Pons (tissue), 1 donor: ENCODE measurements at places on chromosomes 3 and 15.

- DNase-seq: no peak
Observed at GRCh38 chr3:137514853-137515252, 249.3 kb upstream of the SOX14 start.

DNA sequence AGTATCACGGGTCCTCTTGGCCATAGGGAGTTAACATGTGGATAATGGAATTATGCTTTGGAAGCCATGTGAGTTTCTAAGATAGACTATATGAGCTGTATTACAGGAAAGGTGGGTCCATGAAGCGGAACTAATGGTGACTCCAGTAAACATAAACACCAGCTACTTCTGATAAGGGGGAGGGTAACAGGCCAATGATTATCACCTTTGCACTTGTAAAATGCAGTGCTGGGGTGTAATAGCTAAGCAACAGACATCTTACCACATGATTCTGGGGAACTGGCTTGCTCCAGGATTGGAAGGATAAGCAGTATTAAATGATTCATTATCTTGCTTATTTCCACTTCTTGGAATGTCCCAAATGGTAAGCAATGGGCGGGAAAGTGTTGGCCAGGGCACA, 61.4 kb upstream of the CD47 start:
- no peak for DNase-seq

DNA sequence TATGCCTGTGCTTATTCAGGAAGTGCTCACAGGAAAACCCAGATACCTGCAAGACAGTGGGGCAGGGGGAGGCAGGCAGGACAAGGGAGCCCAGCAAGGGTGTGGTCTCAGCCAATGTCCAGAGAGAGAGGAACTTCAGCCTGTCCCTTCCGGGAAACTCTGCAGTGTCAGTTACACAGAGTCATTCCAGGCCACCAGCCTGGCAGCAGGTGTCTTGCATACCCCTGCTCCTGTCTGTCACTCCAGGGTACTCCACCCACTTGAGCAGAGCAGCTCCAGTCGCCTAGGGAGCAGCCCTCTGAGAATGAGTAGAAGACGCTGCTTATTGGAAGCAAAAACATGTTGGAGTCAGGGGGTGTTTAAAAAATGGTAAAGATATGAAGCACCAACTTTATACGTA, 431.2 kb upstream of the RGMA start:
- DNase-seq: no peak

GRCh38 chr15:28178290-28178689, 79.2 kb upstream of the OCA2 start:
- no peak for DNase-seq

- DNase-seq: no peak
Observed at GRCh38 chr15:81954158-81954783, 91.5 kb downstream of the MEX3B start.

DNA sequence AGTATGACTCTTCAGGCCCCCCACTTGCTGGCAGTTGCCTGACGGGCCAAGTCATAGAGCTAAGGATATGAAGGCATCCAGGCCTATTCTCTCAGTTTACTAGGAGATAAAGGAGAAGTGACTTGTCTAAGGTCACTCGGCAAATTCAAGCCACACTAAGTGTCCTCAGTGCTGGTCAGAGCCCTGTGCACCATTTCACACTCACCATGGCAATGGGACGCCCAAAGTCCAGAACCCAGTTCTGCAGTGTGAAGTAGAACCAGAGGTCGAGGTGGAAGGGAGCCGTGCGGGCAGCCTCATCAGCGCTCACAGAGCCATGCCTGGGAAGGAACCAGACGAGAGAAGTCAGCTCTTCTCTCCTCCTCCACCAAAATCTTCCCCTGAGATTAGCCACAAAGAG, 11.2 kb downstream of the CLN6 start:
- DNase-seq: no peak

DNA sequence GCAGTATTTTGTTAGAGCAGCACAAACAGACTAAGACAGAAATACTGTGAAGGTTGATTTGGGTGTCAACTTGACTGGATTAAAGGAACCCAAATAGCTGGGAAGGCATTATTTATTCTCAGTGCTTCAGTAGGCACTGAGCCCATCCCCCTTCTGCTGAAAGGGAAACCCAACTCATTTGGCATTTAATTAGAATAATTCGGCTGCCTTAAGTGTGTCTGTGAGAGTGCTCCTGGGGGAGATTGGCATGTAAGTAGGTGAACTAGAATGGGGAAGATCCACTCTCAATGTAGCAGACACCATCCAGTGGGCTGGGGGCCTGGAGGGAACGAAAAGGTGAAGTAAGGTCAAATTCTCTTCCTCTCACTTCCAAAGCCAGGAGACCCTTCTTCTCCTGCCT, 20.5 kb upstream of the SLCO3A1 start:
- no peak for DNase-seq

DNA sequence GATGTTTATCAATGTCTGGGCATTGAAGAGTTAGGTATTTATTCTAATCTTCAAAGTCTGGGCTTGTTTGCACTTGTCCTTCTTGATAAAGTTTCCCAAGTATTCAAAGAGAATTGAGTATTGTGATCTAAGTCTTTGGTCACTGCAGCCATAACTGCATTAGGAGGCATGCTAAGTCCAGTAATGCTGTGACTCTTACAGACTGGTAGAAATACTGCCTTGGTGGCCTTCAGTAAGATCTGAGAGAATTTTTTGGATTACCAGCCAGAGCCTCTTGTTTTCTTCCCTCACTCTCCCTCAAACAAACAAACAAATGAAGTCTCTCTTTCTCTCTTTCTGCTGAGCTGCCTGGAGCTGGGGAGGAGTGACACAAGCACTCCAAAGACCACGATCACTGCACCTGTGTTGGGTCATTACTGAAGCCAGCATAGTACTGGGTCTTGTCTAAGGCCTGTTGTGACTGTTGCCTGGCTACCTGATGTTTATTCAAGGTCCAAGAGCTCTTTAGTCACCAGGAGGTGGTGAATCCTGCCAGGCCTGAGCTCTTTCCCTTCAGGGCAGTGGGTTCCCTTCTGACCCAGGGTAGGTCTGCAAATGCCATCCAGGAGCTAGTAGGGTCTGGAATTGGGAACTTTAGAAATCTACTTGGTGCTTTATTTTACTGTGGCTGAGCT, 14.8 kb upstream of the RBP2 start:
- no peak for DNase-seq

DNA sequence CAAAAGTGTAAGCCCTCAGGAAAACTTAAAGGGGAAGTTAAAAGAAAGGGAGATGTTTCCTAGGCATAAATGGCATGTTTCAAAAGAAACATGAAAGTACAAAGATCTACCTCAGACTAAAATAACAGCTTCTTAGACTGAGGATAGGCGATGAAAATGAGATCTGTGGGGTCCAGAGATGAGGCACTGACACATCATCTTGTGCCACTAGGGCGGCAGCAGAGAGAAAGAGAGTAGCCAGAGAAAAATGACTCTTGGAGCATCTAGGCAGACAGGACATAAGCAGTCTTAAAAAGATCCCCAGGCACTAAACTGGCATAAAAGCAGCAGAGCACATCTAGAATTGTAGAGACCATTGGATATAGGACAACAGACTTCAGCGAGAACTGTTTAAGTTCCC, 42.5 kb upstream of the RFX7 start:
- no peak for DNase-seq

- DNase-seq: no peak
Observed at GRCh38 chr3:77329116-77329515, 289.2 kb downstream of the ROBO2 start.

- no peak for DNase-seq
Observed at GRCh38 chr3:63674586-63674985, 22.1 kb downstream of the SNTN start.

DNA sequence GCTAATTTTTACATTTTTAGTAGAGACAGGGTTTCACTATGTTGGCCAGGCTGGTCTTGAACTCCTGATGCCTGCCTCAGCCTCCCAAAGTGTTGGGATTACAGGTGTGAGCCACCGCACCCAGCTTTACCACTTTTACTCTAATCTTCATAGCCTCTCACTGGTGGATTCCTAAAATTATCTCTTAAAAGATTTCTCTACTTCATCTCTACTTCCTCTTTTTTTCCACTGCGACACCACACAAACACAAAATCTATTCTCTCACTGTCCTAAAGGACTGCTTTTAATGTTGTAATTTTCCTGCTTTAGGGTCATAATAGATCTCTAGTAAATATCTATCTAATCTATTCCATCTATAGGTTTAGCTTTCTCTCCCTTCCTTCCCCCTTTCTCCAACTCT, 34.0 kb upstream of the TBL1XR1 start:
- DNase-seq: no peak

GRCh38 chr3:152317184-152317583, 48.5 kb downstream of the MBNL1 start:
- no peak for DNase-seq

GRCh38 chr15:91863621-91864255, 10.2 kb downstream of the SLCO3A1 start:
- DNase-seq: no peak

DNA sequence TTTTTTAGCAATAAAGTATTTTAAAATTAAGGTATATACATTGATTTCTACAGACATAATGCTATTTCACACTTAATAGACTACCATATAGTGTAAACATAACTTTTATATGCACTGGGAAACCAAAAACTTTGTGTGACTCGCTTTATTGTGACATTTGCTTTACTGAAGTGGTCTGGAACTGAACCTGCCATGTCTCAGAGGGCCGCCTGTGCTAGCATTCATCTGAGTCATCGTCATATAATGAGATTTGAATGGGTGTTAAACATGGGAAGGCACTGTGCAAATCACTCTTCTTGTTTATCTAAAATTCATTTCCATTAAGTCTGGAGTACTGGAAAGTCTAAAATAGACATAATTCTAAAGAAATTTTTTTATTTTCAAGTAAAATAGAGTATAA, 12.9 kb downstream of the EIF2AK4 start:
- DNase-seq: no peak

- DNase-seq: no peak
Observed at GRCh38 chr3:10556312-10556711, 50.9 kb upstream of the ATP2B2 start.

DNA sequence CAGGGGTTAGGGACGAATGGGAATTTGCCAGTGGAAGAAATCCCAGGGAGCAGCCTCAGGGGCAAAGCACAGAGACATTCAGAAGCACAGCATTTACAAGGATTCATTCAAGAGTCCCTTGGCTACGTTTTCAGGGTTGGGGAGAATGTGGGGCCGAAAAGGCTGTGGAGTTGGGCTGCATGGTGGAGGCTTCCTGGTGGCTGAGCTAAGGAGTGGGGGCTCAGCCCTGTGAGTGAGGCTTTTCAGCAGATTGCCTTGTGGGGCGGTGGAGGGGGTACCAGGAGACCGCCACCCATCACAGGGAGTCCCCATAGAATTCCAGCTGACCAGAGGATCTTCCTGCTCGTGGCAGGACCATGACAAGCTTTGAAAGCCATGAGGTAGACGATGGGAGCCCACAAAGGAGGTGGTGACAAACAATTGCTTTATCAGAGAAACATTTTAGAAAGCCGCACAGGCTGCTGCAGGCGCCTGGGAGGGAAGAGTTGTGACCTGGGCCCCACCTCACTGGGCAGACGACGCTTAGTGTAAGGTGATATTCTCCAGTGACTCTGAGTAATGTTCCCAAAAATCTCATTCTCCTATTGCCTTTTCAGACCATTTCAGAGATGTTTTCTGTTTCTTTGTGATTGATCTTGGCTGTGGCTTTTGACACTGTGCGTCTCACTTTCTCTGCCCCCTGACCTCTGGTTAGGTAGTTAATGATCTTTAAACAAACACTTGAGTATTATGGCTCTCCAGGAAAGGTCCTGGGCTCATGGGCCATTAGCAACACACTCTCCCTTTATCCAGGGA, 128.0 kb downstream of the DNAJB8 start:
- DNase-seq: no peak

GRCh38 chr3:77256584-77257503, 216.9 kb downstream of the ROBO2 start:
- no peak for DNase-seq

- DNase-seq: no peak
Observed at GRCh38 chr15:60381148-60381788, 16.5 kb downstream of the ANXA2 start.

DNA sequence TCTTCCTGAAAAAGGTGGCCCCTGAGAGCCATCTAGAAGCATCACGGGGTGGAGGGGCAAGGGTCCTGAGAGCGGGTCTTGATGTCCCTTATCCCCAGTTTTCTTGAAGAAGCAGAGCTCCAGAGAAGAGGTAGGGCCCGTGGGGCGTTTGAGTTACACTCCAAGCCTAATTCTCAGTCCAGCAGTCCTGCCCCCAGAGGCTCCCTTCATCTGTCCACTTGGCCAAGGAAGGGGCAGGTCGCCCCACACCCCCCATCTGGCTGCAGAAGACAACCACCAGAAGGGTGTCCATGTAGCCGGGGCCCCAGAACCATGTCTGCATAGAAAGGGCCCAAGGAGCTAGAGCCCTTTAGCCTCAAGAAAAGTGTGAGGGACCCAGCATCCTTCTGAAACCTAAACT, 25.5 kb upstream of the RPL32 start:
- no peak for DNase-seq

DNA sequence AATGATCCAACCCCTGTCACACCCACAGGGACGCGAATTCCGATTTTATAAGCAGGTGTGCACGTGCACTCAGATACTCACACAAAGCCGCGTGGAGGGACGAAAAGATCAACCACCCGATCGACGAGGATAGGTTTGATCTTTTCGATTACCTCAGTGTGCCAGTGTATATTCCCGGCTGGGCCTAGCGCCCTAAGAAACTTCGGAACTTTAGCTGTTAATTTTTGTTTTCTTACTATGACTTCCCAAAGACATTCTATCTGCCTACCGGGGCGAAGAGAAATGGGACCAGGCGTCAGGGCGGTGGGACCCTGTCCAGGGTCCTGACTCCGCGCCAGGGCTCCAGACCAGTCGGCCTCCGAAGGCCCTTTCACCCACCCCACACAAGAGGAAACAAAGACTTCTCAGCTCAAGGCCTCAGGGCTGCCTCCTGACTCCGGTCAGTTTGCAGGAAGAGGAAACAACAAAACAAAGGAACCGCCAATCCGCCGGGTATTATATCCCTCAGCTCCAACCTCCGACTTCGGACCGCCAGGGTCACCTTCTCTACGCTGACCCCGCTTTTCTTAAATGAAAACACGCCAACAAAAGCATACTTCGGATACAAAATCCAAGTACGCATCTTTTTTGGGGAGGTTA, 6.8 kb downstream of the ONECUT1 start:
- no peak for DNase-seq

- peak; percentile 4 for DNase-seq
Observed at GRCh38 chr3:139110072-139110830, 65.6 kb upstream of the PRR23C start.

DNA sequence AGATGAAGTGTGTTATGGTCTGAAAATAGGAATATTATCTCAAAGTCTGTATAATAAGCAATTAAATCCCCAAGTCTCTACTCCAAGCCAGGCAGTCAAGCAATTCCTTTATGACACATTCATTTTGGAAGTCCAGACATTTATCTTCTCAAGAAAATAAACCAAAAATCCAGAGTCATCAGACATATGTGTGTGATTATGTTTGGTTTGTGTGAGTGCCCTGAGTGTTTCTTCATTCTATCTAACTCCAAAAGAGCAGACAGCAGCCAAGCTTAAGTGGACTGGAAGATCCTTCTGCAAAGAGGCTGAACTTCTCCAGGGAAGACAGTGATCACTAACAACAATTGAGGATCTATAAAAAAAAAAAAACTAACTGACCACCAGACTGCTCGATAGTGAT, 239.8 kb downstream of the STAG1 start:
- DNase-seq: no peak
